ENCODE measurements at places on chromosomes 5 and 9.

GRCh38 chr5:119541716-119542115, 87.6 kb upstream of the FAM170A start:
- DNase-seq, result no peak

DNA sequence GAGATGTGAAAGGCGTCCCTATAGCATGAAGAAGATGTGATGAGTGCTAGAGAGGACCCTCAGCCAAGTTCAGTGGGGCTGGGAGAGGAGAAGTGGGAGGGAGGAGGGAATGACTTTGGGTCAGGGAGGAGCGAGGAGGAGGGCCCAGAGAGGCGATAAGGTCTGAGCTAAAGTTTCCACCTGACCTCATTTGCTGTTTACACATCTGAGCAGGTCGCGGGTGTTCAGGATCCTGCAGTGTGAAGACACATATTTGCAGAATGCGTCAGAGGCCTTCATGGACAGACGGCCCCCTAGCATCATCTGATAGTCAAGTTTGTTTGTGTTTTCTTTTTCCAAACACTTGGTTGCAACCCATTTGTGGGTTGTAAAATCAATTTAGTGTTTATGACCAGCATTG, 18.9 kb upstream of the IGFBPL1 start:
- DNase-seq, result no peak

- no peak for DNase-seq
Observed at GRCh38 chr5:39381376-39381775, 17.1 kb upstream of the C9 start.

DNA sequence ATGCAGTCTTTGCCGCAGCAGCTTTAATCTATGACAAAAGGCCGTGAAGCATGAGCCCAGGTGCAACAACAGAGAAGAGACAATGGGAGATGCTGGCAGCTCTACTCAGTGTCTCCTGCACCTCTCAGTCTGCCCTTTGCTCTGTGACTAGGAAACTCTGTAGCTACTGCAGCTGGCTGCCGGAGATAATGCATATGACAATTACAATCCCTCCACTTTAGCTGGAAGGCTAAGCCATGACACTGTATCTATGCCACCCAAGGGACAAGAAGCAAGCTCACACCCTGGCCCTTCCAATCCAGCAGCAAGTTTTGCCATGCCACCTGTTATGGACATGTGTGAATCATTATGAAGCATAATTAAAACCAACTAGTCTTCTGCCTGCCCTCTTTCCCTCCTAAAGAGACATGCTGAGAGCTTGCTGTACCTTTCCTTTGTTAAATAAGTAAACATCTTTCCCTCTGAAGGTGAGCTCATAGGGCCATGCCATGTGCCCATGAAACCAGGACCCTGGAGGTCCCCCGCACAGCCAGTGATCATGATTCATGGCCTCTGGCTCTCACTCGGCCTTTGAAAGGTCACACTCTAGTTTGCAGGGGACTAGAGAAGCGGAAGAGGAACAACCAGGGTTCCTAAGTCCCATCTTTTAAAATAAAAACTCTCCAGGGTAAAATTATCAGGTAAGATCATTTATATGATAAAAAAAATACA, 219.4 kb downstream of the SPOCK1 start:
- DNase-seq, result no peak

GRCh38 chr5:121264605-121265004, 587.1 kb upstream of the FTMT start:
- no peak for DNase-seq

DNA sequence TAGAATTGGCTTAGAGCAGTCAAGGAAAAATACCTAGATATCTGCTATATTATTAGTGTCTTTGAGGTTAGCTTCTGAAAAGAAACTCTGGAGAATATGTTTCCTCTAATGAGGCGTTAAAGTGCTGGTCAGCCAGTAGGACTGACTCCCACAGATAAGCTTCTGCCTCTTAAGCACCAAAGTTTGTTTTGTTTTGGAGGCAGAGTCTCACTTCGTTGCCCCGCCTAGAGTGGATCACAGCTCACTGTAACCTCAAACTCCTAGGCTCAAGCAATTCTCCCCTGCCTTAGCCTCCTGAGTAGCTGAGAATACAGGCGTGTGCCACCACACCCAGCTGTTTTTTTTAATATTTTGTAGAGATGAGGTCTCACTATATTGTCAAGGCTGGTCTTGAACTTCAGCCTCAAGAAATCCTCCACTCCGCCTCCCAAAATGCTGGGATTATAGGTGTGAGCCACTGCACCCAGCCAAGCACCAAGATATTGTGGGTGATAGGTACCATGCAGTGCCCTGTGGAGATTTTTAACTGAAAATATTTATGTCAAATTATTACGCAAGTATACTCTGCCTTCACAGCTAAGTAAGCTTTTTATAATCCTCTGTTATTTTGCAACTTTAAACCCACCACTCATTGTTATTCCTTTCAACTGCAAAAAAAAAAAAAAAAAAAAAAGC, 24.7 kb upstream of the TMEM171 start:
- no peak for DNase-seq

DNA sequence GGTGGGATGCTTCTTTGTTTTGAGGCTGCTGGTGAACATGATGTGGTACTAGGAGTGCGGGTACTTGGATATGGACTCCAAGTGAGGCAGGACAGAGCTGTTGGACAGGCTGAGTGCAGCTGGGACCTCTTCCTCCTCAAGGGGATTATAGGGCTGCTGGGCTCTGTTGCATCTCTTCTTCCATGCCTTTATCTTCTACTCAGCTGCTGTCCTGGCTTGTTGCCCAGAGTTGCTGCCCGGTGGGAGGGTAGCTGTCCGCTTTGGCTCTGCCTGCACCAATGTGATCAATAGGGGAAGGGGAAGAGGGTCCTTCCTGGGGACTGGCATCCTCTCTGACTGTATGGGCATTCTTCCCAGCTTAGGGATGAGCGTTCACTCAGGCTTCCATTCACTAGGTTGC, 1217.9 kb upstream of the ACO1 start:
- DNase-seq, result no peak

Measured in hematopoietic multipotent progenitor cell treated with erythropoietin and hydrocortisone succinate and interleukin-3 and kit ligand, for 15 days (in vitro differentiated cells).